ENCODE measurements at places on chromosomes 6 and 20.
A peak's percentile ranks its signal among the peaks of the same experiment; 100 is the strongest.

GRCh38 chr20:11305406-11305805 is 612.3 kb upstream of the BTBD3 start:
- no peak for DNase-seq

GRCh38 chr20:41145821-41146620 is 8.7 kb downstream of the PLCG1 start:
- no peak for DNase-seq

- DNase-seq = peak; percentile 21
Observed at GRCh38 chr6:12504325-12504966, 212.1 kb upstream of the PHACTR1 start.

DNA sequence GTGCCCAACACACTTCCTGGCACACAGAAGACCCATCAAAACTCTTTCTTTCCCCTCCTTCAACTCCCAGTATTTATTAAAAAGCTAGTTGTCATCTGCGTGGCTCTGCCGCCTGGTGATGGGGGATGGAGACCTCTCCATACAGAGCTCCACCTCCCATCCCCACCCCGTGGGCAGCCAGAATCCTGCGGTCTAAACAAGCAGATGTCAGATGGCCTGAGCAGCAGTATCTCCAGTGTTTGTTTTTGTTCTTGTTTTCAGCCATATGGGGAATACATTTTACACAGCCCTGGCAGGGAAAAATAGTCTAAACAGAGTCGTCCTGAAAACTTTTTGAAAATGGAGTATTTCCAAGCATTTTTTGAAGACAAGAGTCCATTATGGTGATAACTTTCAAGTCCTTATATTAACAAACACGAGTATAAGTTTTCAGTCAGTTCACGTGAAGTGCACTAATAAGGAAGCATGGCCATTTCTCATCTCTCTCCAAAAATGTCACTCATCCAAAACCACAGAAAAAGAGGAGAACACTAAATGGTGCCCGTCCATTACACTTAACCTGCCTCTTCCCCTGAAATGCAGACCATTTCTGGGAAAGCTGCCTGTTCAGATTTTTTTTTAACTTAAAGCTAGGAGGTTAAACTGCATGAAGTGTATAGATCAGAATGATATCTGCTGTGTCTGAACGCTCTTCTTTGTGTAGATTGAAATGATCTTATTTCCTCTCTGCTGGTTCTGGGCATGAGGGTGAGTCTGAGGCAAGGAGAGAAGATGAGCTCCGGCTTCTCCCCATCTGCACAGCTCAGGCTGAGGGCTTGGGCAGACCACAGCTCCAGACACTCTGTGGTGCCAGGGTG is 91.0 kb downstream of the TCP11 start:
- DNase-seq = no peak

GRCh38 chr20:57031867-57032355 is 234.5 kb downstream of the BMP7 start:
- DNase-seq = no peak

- no peak for DNase-seq
Observed at GRCh38 chr20:16404640-16405039, 168.6 kb downstream of the KIF16B start.

DNA sequence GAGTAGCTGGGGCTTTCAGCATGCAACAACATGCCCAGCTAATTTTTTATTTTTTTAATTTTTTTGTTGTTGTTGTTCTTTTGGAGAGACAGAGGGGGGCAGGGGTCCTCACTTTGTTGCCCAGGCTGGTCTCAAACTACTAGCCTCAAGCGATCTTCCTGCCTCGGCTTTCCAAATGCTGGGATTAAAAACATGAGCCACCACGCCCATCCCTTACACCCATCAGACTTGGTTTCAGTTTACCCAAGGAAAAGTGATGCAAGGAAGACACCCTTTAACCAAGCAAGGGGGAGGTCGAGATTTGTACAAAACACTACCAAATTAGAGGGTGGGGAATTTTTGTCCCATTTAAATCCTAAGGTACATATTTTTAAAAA is 210.1 kb downstream of the ARHGAP18 start:
- DNase-seq = no peak

- no peak for DNase-seq
Observed at GRCh38 chr6:6851059-6851948, 256.5 kb upstream of the RREB1 start.

GRCh38 chr6:82364087-82365015 is 734 bp downstream of the TPBG start:
- DNase-seq = no peak

GRCh38 chr20:43300901-43301300 is 111.2 kb upstream of the PTPRT start:
- DNase-seq = no peak

- peak; percentile 68 for DNase-seq
Observed at GRCh38 chr20:36235892-36236785, at the start of gene AAR2. Gene AAR2 (plus strand): TSS chr20:36236478. CDS start chr20:36239869, 3,391 bp downstream.

- DNase-seq = no peak
Observed at GRCh38 chr20:47396762-47397476, 40.4 kb upstream of the ZMYND8 start.

- peak; percentile 24 for DNase-seq
Observed at GRCh38 chr6:36735110-36736071, 37.8 kb downstream of the RAB44 start.

- no peak for DNase-seq
Observed at GRCh38 chr6:90694802-90695201, 107.9 kb upstream of the MAP3K7 start.

- no peak for DNase-seq
Observed at GRCh38 chr6:47133230-47134000, 91.3 kb upstream of the ADGRF1 start.

- DNase-seq = peak; percentile 91
Observed at GRCh38 chr6:158649289-158650143, at the start of gene SYTL3. Gene SYTL3 (plus strand): TSS chr6:158650054. CDS start chr6:158663269, 13,215 bp downstream.

GRCh38 chr6:15465212-15465611 is 197.6 kb downstream of the DTNBP1 start:
- DNase-seq = no peak

GRCh38 chr20:56778765-56779195 is 149.7 kb downstream of the TFAP2C start:
- DNase-seq = no peak

GRCh38 chr6:27091661-27092315 is 155.7 kb upstream of the PRSS16 start:
- DNase-seq = peak; percentile 44

DNA sequence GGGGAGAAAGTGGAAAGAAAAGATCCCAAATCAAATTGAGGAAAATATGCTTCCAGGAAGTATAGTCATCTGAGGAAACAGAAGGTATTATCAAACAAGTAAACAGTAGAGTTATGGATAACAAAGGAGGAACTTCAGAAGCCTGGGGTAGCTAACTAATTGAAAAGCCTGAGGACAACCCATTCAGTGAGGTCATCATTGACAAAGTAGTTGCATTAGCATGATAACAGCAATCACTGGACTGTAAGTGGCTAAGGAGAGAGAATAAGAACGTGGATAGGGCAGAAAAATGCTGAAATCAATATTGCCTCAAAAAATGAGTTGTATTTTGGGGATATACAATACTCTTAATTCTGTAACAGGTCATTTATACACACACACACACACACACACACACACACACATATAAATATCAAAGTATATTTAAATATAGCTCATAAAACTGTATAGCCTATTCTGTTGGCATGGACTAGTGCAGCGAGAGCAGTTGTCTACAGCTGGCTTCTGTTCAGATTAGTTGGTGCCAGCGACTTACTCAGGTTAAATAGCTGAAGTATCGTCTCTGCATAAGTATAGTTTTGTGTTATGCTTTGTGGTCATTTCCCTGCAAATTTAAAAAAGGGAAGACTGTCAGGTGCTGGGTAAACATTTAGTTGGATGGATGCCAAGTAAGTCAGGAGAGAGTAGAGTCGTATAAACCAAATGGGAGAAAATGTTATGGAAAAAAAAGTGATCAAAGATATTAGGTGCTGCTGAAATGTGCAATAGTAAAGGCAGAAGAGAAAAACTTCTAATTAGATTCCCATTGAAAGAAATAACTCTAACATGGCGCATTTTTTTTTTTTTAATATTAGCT is 33.8 kb upstream of the CTAGE9 start:
- no peak for DNase-seq

DNA sequence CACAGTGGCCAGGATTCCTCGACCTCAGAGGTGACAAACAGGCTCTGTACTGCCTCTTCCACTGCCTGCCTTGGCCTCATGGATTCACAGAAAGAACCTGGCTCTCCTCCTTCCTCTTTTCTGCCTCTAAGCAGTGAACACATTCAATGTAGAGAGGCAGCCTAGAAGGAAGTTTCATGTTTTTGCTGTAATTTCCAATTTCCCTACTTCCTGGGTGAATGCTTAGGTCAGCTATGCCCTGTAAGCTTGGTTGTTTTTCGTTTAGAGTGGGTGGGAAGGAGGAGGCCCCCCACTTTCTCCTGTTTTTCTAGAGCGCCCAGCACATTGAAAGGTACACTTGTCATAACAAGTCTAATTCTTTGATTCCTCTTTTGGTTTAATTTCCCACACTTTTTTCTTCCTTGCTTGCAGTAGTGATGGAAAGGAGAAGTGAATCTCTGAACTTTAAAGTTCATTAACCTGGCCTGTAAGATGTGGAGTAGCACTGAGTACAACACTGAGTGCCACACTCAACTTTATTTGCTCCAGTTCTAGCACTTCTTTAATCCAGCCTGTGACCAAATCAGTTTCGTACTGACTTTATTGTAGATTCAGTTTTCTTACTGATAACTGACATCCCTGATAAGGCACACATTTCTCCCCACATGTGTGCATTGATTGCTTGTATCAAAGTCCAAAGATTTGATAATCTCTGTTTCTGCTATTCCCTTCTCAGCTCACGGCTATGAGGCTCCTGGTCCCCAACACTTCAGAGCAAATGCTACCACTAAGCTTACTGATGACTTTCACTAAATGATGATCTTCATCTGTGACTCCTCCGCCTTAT is 100.0 kb upstream of the MAN1A1 start:
- peak; percentile 73 for DNase-seq
